ENCODE measurements at places on chromosomes 6 and 20.
A peak's percentile ranks its signal among the peaks of the same experiment; 100 is the strongest.

GRCh38 chr6:36131511-36132245 is 1.4 kb downstream of the MAPK13 start:
- peak overlapping the region; percentile 76 for H3K4me3 ChIP-seq
- H3K27me3 ChIP-seq, result no peaks in the 10 kb centered on the region

DNA sequence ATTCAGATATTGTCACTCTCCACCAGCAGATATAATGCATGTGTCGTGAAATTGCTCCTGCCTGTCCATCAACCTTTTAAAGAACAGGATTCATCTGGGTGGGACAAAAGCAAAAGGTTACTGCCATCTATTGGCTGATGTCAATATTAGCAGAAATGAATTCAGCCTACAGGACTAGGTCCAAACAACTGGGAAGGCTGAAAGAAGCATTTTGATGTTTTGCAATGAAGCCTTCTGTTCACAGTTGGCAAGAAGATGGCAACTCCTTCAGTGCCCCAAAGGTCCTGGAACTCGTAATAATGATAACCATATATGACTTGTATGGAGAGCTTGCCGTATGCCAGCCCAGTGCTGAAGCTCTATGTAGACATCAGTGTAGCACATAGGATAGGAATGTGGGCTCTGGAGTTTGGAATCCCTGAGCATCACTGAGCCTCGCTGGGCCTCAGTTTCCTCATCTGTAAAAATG is 7.5 kb downstream of the BCAS1 start:
- H3K36me3 ChIP-seq, result no peaks in the 10 kb centered on the region
- H3K27me3 ChIP-seq, result no peaks in the 10 kb centered on the region

DNA sequence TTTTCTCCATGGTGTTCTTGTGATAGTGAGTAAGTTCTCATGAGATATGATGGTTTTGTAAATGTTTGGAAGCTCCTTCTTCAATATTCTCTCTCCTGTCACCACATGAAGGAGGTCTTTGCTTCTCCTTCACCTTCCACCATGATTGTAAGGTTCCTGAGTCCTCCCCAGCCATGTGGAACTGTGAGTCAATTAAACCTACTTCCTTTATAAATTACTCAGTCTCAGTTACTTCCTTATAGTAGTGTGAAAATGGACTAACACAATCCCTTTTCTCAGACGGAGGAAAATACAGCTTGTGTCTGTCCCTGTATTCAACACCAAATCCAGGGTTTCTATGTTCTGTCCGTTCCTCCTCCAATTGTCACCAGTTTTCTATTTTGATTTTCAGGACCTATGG is 181.0 kb downstream of the ALDH8A1 start:
- DNase-seq, result no peak
- peaks cover 30% of the 10 kb centered on the region for H3K27me3 ChIP-seq
- no peaks in the 10 kb centered on the region for H3K4me1 ChIP-seq
- no peak overlapping the region for H3K4me3 ChIP-seq
- H3K27ac ChIP-seq, result no peak overlapping the region

GRCh38 chr6:47239546-47239945 is 70.2 kb downstream of the TNFRSF21 start:
- H3K36me3 ChIP-seq, result no peaks in the 10 kb centered on the region
- H3K4me3 ChIP-seq, result no peak overlapping the region
- no peaks in the 10 kb centered on the region for H3K27me3 ChIP-seq
- no peaks in the 10 kb centered on the region for H3K4me1 ChIP-seq

DNA sequence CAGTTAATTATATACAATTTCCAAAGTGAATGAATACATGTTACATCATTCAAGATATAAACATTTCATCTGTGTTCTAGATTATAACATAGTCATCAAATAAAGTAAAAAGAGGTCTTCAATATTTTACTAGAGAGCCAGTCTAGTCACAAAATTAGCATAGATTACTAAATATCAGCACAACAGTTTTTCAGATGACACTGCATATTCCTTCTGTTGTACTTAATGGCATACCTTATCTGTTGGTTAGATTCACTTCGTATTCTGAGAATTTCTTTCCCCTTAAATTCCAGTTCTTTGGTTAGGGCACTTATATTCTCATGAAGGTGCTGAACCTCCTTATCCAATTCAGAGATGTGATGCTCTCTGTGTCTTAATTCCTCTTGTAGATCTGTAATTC is 39.8 kb upstream of the MCM9 start:
- DNase-seq, result no peak
- H3K27ac ChIP-seq, result no peak overlapping the region
- H3K4me3 ChIP-seq, result no peak overlapping the region
- H3K27me3 ChIP-seq, result no peaks in the 10 kb centered on the region
- no peaks in the 10 kb centered on the region for H3K4me1 ChIP-seq

DNA sequence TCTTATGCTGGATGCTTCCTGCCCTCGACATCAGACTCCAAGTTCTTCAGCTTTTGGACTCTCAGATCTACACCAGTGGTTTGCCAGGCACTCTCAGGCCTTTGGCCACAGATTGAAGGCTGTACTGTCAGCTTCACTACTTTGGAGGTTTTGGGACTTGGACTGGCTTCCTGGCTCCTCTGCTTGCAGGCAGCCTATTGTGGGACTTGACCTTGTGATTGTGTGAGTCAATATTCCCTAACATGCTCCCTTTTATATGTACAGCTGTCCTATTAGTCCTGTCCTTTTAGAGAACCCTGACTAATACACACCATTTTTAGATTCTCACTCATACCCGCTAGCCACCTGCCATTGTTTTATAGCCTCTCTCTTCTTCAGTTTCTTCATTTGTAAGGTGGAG is 382.1 kb upstream of the TSHZ2 start:
- H3K27ac ChIP-seq, result no peak overlapping the region
- H3K27me3 ChIP-seq, result peaks cover 10% of the 10 kb centered on the region
- DNase-seq, result no peak
- H3K4me1 ChIP-seq, result no peaks in the 10 kb centered on the region
- H3K4me3 ChIP-seq, result no peak overlapping the region

- peak overlapping the region; percentile 45 for H3K27ac ChIP-seq
- H3K27me3 ChIP-seq, result no peaks in the 10 kb centered on the region
- H3K4me1 ChIP-seq, result peaks cover 94% of the 10 kb centered on the region
- no peak for DNase-seq
- H3K4me3 ChIP-seq, result peak overlapping the region; percentile 19
Observed at GRCh38 chr6:16766836-16767745, 5.8 kb upstream of the ATXN1 start.

- H3K36me3 ChIP-seq, result no peaks in the 10 kb centered on the region
- H3K4me1 ChIP-seq, result peaks cover 16% of the 10 kb centered on the region
- peaks cover 4% of the 10 kb centered on the region for H3K27me3 ChIP-seq
- no peak for DNase-seq
- no peak overlapping the region for H3K4me3 ChIP-seq
- H3K27ac ChIP-seq, result peak overlapping the region; percentile 76
Observed at GRCh38 chr6:52341561-52342260, 20.2 kb upstream of the PAQR8 start.

- H3K27me3 ChIP-seq, result no peaks in the 10 kb centered on the region
- H3K27ac ChIP-seq, result no peak overlapping the region
- H3K4me3 ChIP-seq, result no peak overlapping the region
Observed at GRCh38 chr6:169778646-169779045, 27.2 kb downstream of the ERMARD start.

GRCh38 chr6:62057300-62057699 is 228.7 kb downstream of the KHDRBS2 start:
- H3K36me3 ChIP-seq, result peaks cover 12% of the 10 kb centered on the region
- H3K27ac ChIP-seq, result no peak overlapping the region
- H3K27me3 ChIP-seq, result no peaks in the 10 kb centered on the region
- no peaks in the 10 kb centered on the region for H3K4me1 ChIP-seq
- no peak for DNase-seq
- H3K4me3 ChIP-seq, result no peak overlapping the region

DNA sequence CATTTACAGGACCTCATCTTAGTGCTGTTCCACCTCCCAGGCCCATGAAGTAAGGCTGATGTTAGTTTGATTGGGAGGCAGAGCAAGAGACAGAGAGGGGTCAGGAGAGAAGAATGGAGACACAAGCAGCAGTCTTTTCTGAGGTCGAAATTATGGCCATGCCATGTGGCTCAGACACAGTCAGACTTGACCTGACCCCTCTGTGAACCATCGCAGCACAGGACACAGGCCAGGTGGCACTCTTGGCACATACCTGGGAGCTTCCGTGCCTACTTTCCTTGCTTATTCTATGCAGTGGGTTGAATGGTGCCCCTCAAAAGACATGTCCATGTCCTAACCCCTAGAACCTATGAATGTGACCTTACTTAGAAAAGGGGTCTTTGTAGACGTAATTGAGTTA is 254.9 kb downstream of the MAFB start:
- DNase-seq, result no peak
- no peak overlapping the region for H3K27ac ChIP-seq
- no peaks in the 10 kb centered on the region for H3K36me3 ChIP-seq
- peaks cover 4% of the 10 kb centered on the region for H3K27me3 ChIP-seq
- no peak overlapping the region for H3K4me3 ChIP-seq

GRCh38 chr6:99736302-99736701 is 129.7 kb downstream of the PRDM13 start:
- DNase-seq, result no peak
- no peaks in the 10 kb centered on the region for H3K36me3 ChIP-seq
- no peaks in the 10 kb centered on the region for H3K4me1 ChIP-seq
- H3K27me3 ChIP-seq, result peaks cover 27% of the 10 kb centered on the region
- H3K4me3 ChIP-seq, result no peak overlapping the region
- no peak overlapping the region for H3K27ac ChIP-seq

DNA sequence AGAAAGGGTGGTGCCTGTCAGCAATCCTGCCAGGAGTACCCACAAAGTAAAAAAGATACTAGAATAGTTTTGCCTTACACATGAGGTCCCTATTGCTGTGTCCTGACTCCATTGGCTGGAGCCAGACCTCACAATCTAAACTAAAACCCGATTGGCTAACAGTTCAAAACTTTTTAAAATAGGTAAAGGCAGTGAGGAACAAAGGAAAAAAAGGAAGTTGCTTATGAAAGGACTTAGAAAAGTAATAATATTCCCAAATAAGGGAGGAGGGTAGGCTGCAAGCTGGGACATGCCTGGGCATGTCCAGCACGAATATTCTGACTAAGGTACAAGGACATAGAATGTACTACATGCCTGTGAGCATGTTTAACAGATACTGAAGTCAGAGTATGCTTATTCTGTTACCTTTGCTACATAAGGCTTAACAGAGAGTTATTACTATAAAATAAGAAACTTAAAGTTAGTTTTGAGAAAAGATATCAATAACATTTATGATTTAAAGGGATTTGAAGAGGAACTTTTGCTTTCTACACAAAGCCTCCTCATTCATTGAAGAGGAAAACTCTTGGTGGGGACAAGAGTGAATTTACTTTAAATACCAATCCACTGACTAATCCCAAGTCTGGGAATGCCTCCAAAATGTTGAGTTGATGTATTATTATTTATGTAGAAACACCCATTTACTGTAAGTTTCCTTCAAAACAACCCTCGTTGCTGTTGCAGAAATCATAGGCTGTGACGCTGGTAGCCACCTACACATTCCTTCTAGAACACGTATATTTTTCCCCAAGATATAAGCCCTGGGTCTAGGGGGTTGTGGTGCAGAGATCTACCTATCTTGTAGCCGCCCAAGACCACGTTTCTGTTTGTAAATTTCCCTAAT is 8.2 kb upstream of the MTHFD1L start:
- DNase-seq, result no peak
- H3K27me3 ChIP-seq, result peaks cover 34% of the 10 kb centered on the region
- H3K36me3 ChIP-seq, result no peaks in the 10 kb centered on the region
- H3K4me3 ChIP-seq, result no peak overlapping the region
- H3K4me1 ChIP-seq, result peaks cover 6% of the 10 kb centered on the region

DNA sequence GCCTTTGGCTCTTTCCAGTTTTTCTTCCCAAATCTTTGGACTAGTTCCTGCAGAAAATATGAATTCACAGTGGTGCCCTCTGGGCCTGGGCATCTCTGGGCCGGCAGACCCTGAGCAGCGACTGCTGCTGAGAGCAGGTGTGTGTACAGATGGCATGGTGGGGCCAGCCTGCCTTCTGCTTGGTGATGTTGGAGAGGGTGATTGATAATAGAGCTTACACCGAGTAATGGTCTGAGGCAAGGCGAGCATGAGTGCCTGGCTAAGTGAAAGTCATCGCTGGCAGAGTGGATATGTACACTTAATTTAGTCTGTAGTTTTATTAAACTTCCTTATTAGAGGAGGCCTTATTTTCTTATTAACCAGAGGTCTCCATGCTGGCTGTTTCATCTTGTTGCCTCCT is 156.9 kb downstream of the CDKAL1 start:
- H3K4me1 ChIP-seq, result peaks cover 28% of the 10 kb centered on the region
- no peaks in the 10 kb centered on the region for H3K36me3 ChIP-seq
- no peaks in the 10 kb centered on the region for H3K27me3 ChIP-seq
- DNase-seq, result no peak
- no peak overlapping the region for H3K4me3 ChIP-seq
- no peak overlapping the region for H3K27ac ChIP-seq

GRCh38 chr6:136720045-136720770 is 72.1 kb downstream of the MAP3K5 start:
- peaks cover 8% of the 10 kb centered on the region for H3K36me3 ChIP-seq
- peaks cover 37% of the 10 kb centered on the region for H3K4me1 ChIP-seq
- peak overlapping the region; percentile 49 for H3K27ac ChIP-seq

- no peaks in the 10 kb centered on the region for H3K27me3 ChIP-seq
- no peak overlapping the region for H3K4me3 ChIP-seq
- DNase-seq, result no peak
Observed at GRCh38 chr20:36833275-36834020, 42.5 kb upstream of the TLDC2 start.

DNA sequence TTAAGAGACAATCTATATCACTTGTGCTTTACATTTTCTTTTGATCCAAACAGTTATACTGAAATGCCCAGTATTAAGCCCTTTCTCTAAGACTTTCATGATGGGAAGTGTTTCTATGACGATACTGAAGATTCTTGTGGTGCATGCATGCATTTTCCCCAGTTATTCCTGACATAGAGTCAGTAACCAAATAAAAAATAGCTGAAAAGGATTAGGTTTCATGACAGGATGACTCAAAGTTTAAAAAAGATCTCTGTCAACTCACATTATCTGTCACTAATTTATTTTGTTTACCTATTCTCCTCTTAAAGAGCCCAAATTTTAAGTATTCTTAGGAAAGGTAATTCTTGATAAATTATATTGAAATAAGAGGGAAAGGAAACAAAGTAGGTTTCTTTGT is 98.4 kb downstream of the SESN1 start:
- no peak overlapping the region for H3K4me3 ChIP-seq
- no peaks in the 10 kb centered on the region for H3K4me1 ChIP-seq
- no peaks in the 10 kb centered on the region for H3K27me3 ChIP-seq

GRCh38 chr6:103797738-103798137 is 1062.0 kb downstream of the HACE1 start:
- no peaks in the 10 kb centered on the region for H3K27me3 ChIP-seq
- H3K4me3 ChIP-seq, result no peak overlapping the region
- H3K36me3 ChIP-seq, result peaks cover 1% of the 10 kb centered on the region
- no peak overlapping the region for H3K27ac ChIP-seq

GRCh38 chr6:169978615-169979161 is 227.3 kb downstream of the ERMARD start:
- no peak overlapping the region for H3K4me3 ChIP-seq
- peaks cover 25% of the 10 kb centered on the region for H3K27me3 ChIP-seq
- DNase-seq, result no peak
- peaks cover 21% of the 10 kb centered on the region for H3K4me1 ChIP-seq
- H3K27ac ChIP-seq, result no peak overlapping the region

Data from natural killer cell treated with Interleukin-12 subunit alpha and Interleukin-12 subunit beta and Interleukin-15 and Interleukin-18, amount 100 ng/mL, for 72 hours (primary cell).